ENCODE measurements at places on chromosomes 1 and 21.

- DNase-seq, result no peak
Measured at GRCh38 chr21:15968776-15969310, 239.1 kb downstream of the USP25 start.

- DNase-seq, result no peak
Measured at GRCh38 chr1:203669739-203670138, 43.1 kb downstream of the ATP2B4 start.

DNA sequence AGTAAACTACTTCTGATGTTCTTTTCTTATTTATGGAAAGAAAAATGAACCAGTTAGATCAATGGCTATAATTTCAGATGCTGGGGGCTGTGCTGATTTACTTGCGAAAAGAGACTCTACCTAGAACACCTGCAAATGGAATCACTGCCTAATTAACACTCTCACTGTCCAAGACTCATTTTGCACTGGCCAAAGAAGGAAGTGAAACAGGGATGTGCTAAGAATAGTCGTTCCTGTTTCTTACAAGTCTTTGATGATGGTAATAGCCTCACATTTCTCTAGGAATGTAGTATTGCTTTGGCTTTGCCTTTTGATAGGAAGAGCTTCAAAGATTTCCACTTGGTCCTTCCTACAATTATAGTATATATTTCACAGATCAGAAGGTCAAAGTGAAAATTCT is 12.7 kb upstream of the TSNAX start:
- DNase-seq, result no peak

GRCh38 chr1:202214089-202214843 is 20.7 kb downstream of the LGR6 start:
- DNase-seq, result no peak

- DNase-seq, result no peak
Measured at GRCh38 chr1:43836267-43836951, 97.2 kb upstream of the ARTN start.

- DNase-seq, result peak; percentile 56
Measured at GRCh38 chr1:155893389-155894142, 17.6 kb downstream of the RIT1 start.

DNA sequence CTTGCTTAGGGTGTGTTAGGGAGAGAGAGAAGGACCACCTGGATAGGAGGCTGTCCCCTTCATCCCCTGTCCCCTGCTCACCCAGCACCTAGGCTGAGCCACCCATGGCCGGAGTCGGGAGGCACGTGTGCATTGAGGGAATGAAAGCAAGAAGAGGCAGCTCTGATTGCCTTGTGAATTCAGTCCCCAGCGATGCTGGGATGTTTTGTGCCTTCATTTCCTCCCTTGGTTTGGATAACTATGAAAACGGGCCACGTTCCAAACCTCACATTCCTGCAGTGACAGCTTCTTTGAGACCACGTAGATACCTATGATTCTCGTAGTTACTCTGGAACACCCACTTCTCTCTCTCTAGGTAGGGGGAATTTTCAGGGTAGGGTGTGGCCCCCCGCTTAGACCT is 67.1 kb downstream of the MAN1C1 start:
- DNase-seq, result no peak

GRCh38 chr1:49854741-49855140 is 169.0 kb downstream of the AGBL4 start:
- no peak for DNase-seq

- no peak for DNase-seq
Measured at GRCh38 chr1:202282596-202283283, 59.0 kb downstream of the UBE2T start.

DNA sequence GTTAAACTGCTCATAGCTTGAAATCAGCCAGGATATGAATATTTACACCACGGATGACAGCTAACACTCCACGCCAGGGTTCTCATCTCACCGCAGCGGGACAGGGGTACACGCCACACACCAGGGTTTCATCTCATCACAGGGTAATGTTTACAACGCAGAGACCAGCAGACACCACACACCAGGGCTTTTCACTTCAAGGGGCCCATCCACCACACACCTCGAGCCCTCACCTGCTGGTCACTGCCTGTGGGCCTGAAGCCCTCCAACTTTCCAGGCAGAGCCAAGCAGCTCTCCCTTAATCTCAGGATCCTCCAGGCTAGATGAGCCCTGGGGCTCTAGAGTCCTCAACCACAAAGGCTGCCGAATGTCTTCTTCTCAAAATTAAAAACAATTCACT is 1.3 kb upstream of the KRTAP10-12 start:
- no peak for DNase-seq

- DNase-seq, result no peak
Measured at GRCh38 chr1:211132721-211133392, 1.1 kb downstream of the KCNH1 start.

DNA sequence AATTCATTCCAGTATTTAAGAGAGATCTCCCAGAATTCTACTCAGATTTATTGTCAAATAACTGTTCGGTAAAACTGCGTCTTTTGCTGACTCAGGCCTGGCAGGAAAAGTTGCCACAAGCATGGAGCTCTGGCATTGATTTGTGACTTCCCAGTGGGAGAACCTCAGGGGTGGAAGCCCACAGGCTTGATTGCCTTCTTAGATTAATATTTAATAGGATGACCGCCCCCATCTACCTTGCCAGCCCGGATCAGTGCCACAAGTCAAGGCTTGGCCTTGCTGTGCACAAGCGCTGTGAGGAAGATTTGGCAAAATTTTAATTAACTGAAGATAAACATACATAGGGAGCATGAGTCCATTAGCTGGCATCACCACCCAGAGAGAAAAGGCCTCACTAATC is 93.5 kb downstream of the LRIG2 start:
- DNase-seq, result no peak

DNA sequence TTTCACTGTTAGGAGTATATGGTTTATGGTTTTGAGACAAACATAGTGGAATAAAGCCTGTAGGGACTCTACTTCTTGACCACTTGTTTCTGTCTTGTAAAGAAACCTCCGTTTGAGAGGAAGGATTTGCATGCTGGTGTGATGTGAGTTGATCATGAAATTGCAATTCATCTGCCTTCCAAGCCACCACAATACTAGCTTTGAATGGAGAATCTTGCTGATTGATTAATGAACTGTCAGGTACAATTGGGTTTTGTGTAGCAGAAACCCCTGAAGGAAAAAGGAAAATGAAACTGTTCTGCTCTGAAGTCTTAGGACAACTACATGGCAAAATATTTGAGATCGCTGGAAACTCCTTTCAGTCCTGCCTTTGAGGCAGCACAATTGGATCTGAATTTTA is 90.7 kb downstream of the VPS13D start:
- no peak for DNase-seq

DNA sequence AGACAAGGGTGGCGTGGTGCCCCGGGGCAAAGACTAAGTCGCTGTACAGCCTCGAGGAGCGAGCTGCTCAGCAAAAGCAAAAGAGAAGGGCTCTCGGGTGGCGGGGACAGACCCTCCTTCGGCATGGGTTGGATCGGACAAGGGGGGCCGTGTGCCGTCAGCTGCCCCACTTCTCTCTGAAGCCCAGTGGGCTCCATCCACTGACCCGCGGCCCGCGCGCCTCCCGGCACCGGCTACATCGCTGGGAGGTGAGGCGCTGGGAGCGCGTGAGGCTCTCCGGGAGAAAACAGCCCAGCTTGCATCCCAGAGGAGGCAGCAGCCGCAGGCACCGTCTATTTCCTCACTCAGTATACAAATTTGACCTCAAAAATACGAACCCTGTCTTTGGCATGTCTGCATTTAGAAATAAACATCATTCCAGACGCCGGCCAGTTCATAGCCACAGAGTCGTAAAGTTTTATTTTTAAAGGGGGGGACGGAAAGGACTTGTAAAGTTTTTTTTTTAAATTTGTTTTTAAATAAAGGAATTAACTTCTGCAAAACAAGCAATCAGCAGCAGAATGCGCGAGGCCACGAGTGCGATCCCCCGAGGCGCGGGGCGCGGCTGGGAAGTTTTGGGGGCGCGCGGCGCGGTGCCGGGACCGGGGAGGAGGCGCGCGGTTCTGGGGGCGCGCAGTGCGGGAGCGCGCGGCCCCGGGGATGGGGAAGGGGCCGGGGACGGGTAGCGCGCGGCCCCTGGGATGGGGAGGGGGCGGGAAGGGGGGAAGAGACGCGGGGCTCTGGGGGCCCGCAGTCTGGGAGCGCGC is 689 bp upstream of the GPR137B start:
- no peak for DNase-seq

DNA sequence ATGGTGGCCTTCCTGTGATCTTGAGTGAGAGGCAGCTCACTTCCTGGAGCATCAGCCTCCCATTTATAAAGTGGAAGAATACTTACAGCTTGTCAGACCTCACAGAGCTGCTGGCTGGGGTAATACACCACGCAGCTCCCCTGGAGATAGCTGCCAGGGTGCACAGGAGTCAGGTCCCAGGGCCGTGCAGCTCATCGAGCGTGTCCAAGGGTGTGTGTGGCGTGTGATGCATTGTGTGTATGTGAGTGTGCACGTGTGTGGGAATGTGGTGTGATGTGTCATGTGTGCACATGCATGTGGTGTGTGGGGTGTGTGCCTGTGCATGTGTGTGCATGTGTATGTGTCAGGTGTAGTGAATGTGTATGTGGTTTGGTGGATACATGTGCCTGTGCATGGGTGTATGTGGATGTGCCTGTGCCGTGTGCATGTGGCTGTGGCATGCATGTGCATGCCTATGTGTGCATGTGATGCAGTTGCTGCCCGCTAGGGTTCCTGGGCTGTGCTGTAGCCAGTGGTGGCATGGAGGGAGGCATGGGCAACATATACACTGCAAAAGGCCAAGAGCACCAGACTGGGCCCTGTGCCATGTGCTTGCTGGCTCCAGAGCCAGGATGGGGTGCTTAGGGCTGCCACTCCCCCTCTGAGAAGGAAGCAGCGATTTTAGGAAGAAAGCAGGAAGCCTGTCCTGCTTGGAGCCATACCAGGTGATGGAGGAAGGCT is 24.6 kb downstream of the WNT3A start:
- no peak for DNase-seq

- DNase-seq, result no peak
Measured at GRCh38 chr21:31529406-31529805, 130.1 kb upstream of the SOD1 start.

- DNase-seq, result no peak
Measured at GRCh38 chr1:230174471-230175162, 107.6 kb downstream of the GALNT2 start.

- DNase-seq, result no peak
Measured at GRCh38 chr1:198605406-198605805, 33.4 kb upstream of the PTPRC start.

- DNase-seq, result no peak
Measured at GRCh38 chr1:166064313-166064926, 102.4 kb downstream of the FAM78B start.

DNA sequence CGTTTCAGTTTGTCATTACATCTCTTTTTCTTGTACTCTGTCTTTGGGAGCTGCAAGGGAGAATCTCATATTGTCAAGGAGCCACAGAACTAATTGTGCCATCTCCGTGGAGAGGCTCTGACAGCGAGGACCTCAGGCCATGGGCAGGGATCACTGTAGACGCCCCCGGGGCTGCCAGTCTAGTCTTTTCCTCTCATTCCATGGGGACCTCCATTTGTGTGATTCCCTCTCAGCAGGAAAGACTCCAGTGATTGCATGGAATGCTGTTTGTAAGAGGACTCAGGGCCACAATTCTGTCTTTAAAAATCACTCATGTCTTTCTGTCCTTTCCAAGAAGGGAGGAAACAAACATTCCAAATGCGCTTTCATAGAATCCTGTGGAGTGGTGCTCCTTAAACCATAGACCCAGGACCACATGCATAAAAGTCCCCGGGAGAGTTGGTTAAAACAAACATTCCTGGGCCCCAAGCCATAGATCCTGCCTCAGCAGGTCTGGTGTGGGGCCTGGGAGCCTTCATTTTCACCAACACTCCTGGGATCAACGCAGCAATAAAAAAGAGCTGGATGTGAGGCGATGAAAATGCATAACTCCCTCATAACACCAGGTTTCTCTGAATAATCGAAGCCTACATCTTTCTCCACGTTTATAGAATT is 104.5 kb downstream of the ZP4 start:
- DNase-seq, result no peak

DNA sequence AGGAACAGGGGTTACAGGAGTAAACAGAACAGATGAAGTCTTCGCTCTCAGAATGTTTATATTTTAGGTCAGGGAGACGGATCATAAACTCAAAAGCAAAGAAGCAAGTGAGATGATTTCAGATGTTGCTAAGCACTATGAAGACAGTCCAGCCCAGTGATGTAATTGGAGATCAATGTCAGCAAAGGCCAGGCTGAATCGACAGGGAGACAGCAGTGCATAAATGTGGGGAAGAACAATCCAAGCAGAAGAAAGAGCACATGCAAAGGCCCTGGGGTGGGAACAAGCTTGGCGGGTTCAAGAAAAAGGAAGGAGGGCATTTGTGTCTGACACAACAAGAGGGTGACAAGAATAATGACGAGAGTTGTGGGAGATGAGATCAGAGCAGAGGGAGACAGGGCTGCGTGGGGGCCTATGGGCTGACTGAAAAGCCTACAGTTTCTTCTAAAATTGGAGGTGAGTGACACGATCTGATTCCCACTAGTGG is 47.0 kb downstream of the TAS1R2 start:
- no peak for DNase-seq

- DNase-seq, result no peak
Measured at GRCh38 chr1:108046026-108046425, 81.0 kb upstream of the VAV3 start.

DNA sequence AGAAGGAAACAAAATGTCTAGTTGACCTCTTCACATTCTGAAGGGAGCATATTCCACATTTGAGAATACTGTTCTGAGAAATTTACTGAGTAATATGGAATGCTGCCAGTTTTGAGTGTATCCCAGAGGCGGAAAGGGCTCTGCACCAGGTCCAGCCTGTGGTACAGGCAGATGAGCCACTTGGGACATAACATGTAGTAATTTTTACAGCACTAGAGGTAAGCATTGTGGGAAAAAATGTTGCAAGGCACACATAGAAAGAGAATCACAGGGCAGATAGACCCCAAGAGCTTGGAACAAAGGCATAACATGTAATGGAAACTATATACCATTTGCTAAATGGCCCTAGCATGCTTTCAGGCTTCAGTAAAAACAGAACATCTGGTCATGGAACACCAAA is 228.5 kb downstream of the USH2A start:
- no peak for DNase-seq

GRCh38 chr1:56627636-56628039 is 17.5 kb upstream of the PRKAA2 start:
- no peak for DNase-seq

GRCh38 chr1:18204575-18204974 is 97.0 kb downstream of the IGSF21 start:
- no peak for DNase-seq

GRCh38 chr1:89465201-89465600 is 59.4 kb upstream of the LRRC8B start:
- no peak for DNase-seq

Data from SW 1271 (cell line).